ENCODE measurements at places on chromosomes 3 and 15.

DNA sequence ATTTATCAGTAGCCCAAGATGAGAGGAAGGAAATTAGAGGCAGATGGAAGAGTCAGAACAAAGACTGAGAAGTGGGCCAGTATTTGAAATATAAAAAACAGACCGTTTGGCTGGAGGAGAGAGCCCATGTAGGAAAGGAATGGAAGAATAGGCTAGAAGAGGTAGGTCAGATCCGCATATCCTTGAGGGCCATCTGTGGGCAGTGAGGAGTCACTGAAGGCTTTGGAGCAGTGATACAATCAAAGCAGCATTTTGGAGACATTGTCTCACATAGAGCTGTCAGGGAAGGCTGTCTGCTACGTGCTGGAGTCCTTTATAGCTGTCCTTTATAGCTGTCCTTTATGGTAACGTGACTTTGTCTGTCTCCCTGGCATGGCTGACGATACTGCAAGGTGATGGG is 92.0 kb upstream of the VEPH1 start:
- no peak for DNase-seq

GRCh38 chr3:191303596-191303995 is 25.6 kb upstream of the CCDC50 start:
- no peak for DNase-seq

- no peak for DNase-seq
These were observed 3.0 kb downstream of the PARP15 start for GRCh38 chr3:122580470-122580869.

DNA sequence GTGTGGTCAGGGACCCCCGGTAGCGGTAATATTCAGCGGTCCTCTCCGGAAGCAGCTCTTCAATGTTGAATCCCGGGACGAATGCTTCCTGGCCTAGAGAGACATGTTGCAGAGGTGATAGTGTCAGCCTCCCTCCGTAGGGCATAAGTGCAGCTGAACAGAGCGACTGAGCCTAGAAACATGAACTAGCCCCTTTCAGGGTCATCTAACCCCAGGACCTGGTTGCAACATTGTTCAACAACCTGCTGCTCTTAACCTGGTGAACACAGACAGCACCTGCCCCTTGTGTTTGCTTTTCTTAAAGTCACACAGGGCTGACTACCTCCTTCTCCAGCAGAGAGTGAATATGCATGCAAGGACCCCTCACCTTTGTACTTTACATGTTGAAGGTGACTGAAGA is 41.3 kb downstream of the CA12 start:
- no peak for DNase-seq

DNA sequence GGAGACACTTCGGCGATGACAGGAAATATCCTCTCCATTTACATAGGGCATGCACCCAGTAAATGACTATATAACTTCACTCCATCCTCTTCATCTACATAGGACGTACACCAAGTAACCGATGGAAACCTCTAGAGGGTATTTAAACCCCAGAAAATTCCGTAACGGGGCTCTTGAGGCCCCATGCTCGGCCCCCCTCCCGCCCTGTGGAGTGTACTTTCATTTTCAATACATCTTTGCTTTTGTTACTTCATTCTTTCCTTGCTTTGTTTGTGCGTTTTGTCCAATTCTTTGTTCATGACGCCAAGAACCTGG is 7.5 kb upstream of the FAM107A start:
- no peak for DNase-seq

DNA sequence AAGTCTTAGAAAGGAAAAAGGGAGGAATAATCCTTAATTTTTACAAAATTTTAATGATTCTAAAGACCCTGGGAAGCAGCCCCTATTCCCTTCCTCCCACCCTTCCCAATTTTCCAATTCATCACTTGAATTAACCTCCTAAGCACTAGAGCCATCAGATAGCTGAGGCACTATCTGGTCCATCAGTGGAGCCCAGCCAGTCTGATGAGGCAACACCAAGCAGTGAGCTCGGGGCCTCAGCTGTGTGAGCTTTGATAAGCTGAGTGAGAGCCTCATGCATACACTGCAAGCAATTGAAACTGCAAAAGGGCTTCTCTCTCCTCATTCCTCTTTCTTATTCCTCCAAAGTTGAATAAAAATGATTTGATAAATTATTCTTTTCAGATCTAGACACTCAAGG is 31.9 kb downstream of the TUSC7 start:
- DNase-seq = no peak

DNA sequence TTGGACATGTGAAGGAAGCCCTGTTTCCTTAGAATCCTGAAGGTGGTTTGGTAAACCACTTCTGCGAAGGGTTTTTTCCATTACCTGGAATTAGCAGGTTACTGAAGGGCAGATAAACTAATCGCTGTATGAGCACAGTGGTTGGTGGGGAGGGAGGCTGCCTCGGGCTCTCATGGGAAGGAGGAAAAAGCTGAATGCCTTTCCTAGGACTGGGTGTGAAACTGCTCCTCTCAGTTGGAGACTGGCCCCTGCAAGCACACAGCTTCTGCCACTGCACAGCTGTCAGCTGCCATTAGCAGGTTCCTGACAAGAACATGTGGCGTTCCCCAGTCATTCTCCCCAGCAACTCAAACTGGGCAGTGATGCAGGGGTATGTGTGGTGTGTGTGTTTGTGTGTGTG is 376.3 kb downstream of the GAP43 start:
- DNase-seq = no peak
